ENCODE measurements at places on chromosomes 6 and 20.

DNA sequence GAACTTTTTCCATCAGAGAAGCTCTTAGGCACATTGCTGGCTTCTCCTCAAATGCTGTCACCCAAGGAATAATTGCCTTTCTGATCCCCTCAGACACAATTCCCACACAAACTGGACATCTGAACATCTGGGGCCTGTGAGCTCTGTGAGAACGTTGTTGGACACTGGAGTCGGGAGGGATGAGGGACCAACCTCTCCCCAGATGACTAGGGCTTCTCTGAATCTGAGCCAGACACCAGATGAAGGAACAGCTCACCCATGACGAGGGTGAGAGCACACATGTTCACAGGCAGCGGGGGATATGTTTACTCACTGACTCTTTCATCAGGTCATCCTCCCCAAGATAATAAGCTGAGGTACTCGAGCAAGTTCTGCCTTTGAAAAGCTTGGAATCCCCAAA is 283.9 kb upstream of the SUPT3H start:
- DNase-seq: no peak

GRCh38 chr20:34312024-34312460 is 8.9 kb upstream of the AHCY start:
- no peak for DNase-seq

GRCh38 chr20:47642624-47643023 is 140.9 kb downstream of the NCOA3 start:
- DNase-seq: no peak

- DNase-seq: no peak
Observed at GRCh38 chr6:116267836-116268588, 11.7 kb downstream of the TSPYL1 start.

DNA sequence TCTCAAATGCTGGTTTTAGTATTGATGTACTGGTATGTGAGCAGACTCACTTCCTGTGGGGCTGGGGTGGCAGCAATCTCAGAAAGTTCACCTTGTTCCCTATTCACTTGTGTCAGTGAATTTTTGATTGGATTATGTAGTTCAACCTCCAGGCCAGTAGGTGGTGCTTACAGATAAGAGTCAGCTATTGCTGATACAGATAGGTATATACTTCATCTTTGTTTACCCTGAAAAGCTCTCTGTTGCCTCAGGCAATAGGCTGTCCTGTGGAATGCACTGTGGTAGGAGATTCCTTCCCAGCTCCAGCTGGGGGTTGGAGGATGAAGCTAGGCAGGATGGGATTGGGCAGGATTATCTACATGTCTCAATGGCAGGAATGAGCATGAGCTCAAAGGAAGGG is 851.2 kb upstream of the EYS start:
- no peak for DNase-seq

Measured in MCF 10A (cell line).